Fibroblast of skin of scalp (primary cell): ENCODE measurements at places on chromosomes 2 and 18.

GRCh38 chr2:187574969-187575750 is 20.9 kb upstream of the TFPI start:
- peak; percentile 72 for DNase-seq

GRCh38 chr18:46250812-46251173 is 146.6 kb downstream of the HAUS1 start:
- DNase-seq, result no peak

DNA sequence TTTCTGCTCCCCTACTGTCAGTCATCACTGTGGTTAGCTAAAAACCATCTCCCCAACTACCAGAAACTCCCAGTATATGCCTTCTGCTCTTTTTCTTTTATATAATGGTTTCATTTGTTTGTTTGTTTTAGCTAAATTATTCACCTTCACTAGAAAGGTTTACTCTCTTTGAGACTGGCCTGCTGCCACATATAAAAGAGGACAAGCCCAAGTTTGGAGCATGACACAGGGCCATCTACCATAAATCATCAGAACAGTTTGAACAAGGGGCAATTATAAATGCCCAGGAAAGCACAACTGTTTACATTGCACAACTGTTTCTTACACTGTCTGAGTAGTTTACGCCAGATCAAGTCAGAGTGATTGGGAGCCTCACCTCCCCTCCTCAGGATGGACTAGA is 471.0 kb upstream of the PIK3C3 start:
- DNase-seq, result no peak

DNA sequence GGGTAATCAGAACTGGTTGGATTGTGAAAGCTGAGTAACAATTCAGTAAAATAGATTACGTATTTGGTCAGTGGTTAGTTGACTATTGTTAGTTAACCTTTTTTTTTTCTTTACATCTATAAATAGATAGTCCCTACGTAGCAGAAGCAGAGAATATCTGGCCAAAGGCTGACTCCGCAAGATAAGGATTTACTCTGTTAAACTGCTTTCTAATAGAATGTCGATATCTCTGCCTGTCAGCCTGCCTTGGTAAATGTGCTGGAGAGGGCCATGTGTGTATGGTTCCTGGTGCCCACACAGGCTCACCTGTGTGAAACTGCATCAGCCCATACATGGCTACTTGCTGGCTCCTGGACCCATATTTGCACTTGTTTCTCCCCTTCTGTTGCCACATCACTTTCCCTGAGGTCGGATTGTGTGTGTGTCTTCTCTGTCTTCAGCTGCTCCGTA is 94.4 kb downstream of the CRIM1 start:
- DNase-seq, result no peak

GRCh38 chr2:20674309-20674965 is 7.5 kb downstream of the GDF7 start:
- no peak for DNase-seq

- no peak for DNase-seq
Observed at GRCh38 chr2:19028587-19029375, 329.6 kb downstream of the OSR1 start.

- peak; percentile 49 for DNase-seq
Observed at GRCh38 chr2:8684540-8684877, 2.7 kb downstream of the ID2 start.

GRCh38 chr2:222754324-222754930 is 83.0 kb downstream of the MOGAT1 start:
- no peak for DNase-seq

- no peak for DNase-seq
Observed at GRCh38 chr2:232886632-232887031, 16.6 kb downstream of the SNORC start.

- no peak for DNase-seq
Observed at GRCh38 chr2:64325852-64326577, 127.9 kb upstream of the LGALSL start.
